AG09309 (cell line): ENCODE measurements at places on chromosomes 1 and 21.

DNA sequence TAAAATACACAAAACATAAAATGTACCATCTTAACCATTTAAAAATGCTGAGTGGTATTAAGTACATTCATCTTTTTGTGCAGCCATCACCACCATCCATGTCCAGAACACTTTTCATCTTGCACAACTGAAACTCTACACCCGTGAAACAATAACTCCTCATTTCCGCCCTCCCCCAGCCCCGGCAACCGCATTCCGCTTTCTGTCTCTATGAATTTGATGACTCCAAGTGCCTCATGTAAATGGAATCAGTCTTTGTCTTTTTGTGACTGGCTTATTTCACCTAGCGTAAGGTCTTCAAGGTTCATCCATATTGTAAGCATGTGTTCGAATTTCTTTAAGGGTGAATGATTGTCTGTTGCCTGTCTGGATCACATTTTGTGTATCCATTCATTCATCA, 37.2 kb downstream of the SCCPDH start:
- no peak for DNase-seq

DNA sequence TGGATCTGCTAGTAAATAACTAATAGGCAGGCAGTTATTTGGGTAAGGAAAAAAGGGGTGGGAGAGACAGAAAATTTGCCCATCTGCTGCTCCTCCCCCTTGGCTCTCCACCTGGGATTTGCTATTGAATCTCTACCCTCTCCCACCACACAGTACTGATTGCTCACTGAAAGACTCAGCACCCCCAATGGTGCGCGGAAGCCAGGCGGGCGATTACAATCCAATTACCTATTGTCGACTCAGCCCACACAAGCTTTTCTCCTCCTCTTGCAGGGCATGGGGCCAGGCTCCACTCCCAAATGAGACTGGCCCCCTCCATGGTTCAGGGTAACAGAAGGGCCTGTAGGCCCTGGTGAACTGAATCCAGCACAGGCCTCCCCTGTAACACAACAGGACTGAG, 2.7 kb upstream of the HMGN2 start:
- no peak for DNase-seq

DNA sequence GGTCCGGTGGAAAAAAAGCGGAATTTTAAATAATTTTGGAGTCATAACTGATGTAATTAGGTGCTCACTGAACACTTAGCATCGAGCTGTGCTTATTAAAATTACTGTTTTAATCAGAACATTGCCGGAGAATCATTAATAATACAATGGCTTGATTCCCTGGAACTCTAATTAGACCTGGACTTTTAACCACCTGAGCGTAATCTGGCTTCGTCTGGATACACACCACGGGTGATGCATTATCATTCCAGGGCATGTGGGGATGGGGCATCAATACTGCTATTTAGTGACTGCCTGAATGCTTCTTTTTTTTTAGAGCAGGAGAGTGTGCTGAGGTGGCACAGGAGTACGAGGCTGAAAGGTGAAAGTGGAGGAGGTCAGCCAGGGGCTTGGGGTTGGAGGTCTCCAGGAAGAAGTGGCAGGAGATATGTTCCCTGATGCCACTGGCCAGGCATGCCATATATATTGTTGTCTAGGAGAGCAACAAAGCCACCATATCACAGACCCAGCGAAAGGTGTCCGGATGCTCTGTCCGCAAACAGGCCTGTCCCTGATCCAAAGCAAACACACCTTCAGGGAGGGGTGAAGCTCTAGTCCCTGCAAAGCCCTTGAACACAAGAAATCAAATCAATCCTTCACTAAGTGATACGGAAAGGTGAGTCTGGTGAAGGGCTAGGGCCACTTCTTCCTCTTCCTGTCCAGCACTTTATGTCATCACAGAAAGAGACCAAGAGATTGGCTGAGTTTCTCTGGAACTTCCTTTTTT, 125.2 kb downstream of the PLXNA2 start:
- no peak for DNase-seq

DNA sequence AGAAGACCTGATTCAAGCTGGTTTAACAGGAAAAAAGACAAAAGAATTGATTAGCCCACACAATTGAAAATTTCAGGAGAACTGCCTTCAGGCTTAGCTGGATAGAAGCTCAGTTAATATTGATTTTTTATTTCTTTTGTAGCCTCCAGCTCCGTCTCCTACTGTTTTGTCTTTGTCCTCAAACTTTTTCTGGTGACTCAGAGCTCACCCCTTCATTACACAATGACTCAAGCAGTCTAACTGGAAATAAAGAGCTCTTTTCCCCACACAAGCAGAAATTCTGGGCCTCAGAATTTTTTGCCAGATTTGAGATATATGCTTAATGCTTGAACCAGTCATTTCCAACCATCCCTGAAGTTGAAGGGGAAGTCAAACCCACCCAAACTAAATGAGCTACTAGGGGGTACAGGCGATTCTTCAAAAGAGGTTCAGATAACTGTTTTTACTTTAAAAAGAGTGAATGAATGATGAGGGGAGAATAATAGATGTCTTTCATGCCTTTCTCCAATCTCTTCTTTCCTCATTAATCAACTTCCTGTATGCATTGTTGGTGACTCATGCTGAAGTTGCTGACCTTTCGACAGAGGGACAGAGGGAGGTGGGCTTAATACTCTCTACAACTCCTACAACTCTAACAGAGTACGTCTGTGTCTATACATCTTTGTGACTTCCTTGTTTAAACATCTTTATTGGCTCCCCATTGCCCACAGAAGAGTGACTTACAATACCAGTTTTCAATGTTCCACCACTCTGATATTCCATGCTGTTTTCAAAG, 6.2 kb upstream of the ACP6 start:
- DNase-seq = no peak

- no peak for DNase-seq
Observed at GRCh38 chr1:192697771-192698170, 61.8 kb downstream of the RGS13 start.

- no peak for DNase-seq
Observed at GRCh38 chr1:94329276-94329675, 88.9 kb upstream of the ABCD3 start.

DNA sequence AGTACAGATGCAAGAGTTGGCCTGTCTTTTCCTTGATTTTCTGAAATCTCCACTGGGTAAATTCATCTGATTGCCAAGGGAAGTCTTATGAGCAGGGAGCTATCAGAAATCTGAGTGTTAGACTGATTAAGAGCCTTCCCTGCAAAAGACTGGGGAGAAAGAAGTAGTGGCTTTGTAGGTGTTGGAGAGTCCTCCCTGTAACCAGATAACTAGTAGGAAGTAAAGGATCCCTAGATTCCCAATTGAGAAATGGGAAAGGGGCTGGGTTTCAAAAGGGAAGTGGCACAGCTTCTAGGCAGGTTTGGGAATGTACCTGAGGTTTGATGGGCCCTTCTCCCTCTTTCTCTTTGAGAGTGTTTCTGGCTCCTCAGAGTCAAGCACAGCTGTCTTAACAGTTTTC, 2.1 kb downstream of the TLCD4 start:
- no peak for DNase-seq

DNA sequence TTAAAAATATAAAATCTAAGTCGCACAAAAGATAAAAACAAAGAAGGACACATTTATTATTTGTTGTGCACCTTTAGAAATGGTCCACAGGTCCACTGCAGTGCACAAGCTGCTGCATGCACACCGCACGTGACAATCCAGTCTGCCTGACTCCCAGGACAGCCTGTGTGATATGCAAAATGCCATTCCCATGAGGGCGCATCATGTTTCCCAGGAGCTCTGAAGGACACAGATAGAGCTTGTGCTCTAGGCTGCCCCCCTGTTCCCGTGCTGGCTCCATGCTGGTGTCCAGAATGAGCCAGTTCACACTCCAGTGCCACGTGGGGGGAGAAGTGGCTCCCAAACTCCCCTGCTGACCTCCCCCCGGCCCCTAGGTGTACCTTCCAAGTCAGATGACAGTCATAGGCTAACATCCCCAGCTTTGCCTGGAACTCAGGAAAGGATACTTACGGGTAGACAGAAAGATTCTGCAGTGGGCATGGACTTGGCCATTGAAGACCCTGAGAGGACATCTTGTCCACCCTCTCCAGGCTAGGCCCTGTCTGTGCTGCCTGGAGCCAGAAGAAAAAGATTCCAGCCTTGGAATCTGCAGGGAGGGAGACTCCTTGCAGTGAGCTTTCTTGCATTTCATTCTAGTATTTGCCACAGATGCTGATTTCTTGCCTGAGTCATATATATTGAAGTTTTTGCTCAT, 26.3 kb downstream of the RAB7B start:
- no peak for DNase-seq

DNA sequence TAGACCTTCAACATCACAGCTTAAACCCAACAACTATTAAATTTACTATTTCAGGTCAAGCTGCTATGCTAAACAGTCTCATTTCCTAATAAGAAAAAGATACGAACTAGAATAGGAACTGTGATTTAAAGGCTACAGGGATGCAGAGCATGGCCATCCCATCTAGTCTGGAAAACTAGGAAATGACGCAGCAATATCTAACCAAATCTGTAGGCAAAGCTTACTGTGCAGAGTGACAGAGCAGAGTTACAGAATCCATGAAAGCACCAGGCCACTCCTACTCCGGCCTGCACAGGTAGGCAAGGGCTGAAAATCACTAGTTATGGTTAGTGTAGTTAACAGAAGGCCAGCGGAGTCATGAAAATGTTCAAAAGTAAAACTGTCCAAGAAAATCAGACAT, 2.1 kb downstream of the HLCS start:
- DNase-seq = no peak

DNA sequence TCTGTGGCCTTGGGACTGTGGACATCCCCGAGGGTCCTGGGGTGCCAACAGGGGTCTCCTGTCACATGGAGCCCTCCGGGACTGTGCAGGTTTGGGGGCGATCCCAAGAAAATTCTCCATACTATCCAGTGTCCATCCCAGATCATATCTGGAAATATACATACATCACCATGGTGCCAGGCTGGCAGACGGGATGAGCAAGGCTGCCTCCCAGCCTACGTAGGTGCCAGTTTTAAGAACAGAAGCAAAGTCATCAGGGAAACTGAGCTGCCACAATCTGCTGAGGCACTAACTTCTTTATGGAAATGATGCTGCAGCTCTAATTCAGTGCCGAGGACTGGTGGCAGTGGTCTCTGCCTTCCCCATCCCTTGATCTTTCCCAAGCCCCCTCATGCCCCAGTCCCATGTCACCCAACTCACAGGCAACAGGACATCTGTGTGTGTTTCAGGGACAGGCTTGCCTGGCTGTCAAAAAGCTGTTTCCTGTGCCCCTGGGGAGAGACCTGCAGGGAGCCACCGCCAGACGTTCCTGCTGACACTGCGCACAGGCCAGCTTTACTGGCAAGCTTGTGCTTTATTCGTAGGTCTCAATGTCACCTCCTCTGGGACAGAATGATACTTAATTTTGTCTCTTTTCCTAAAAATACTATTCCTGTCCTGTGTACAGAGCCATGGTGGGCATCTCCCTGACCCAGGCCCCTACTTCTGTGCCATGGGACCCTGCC, 15.5 kb downstream of the TEX35 start:
- no peak for DNase-seq

GRCh38 chr1:200980452-200980772, 43.1 kb downstream of the KIF21B start:
- no peak for DNase-seq
